Central memory CD8-positive, alpha-beta T cell (primary cell): ENCODE measurements at places on chromosomes 2 and 18.

DNA sequence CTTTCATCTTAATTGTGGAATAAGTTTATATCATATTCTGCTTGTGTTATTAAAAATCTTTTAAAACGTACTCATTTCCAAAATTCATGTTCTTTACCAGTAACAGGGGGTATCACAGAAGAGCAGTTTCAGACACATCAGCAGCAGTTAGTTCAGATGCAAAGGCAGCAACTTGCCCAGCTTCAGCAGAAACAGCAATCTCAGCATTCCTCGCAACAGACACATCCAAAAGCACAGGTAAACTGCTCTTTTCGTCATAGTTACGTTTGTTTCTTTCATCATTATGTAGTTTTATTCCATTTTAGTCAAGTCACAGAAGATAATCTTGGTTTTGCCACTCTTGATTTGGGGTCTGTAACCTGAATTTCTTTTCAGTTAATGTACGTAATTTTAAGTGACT lies 93.5 kb upstream of the KIF5C start:
- no peak for DNase-seq

DNA sequence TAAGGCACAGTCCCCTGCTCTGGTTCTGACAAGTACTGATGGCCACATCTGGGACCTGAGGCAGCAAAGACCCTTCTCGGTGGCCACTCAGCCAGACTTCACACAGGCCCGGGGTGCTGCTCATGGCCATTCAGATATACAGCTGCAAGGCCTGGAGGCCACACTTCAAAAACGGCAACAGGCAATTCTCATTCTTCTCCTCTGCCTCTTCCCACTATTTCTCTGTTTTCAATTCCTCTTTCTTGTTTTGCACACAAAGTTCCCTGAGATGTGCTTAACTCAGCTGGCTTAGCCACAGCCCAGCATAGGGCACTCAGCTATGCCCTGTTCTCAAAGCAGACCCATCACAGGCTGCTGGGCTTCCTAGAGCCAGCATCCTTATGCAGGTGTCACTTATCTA lies 29.9 kb downstream of the PTPN18 start:
- DNase-seq, result no peak

DNA sequence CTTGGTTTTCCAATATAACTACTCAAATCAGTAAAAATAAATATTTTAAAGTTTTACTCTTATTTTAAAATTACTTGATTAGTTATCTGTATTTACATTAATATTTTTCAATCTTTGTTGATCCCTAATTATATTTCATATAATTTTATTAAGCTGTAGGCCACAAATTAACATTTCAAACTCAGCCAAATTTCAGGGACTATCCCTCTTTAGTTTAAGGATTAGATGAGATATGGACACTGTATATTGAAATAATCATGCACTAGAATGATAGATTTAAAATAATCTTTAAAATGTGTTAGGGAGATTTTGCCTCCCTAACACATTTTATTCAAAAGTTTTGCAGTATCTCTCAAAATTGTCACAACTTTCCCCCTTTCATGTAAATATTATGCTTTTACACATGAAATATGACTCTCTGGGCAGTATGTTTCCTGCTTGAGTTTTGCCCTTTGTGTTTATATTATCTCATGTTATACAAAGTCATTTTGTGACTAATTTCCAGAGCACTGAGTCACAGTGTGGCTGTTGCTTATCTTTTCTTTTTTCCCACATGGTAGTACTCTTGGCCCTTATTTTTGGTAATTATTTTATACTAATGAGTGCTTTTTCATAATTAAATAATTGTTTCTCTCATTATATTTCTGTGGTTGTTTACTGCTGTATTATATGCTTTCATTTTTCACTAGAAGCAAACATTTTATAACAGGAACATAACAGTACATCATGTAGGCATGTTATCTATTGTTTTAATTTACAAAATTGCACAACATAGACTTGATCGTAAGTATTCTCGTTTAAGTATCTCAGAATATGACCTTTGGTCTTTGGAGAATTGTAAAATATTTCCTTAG lies 1.2 kb downstream of the TFPI start:
- DNase-seq, result no peak

DNA sequence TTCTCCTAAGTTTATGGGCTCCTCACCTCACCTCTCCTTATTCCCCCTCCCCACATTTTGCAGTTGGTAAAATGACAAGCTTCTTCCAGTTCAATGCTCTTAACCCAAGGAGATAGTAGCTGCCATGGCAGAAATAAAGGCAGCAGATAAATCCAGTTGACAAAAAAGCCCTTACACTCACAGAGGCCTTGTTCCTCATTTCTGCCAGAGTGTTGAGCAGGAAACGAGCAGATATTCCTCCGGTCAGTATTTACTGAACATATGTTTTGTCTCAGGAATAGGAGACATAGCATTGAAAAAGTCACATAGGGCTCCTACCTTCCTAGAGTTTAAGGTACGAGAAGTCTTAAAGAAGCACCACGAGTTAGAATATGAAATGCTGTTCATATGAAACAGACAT lies 493.7 kb upstream of the TNP1 start:
- DNase-seq, result no peak

DNA sequence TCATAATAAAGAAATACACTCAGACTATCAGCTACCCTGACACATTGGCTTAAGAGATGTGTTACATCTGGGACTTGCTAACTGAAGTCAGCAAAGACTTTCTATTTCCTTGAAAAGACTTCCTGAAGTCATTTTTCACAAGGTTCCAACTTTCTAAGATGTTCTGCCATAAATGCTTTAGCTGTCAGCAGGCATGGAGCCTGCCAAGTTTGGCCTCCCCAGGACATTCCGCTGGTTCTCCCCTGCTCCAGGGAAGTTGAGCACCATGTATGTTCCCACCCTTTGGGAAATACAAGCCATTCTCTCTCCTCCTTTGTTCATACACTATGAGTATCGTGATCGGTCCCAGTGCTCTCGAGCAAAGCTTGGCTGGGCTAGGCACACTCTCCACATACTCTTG lies 202.7 kb upstream of the CCDC68 start:
- no peak for DNase-seq

GRCh38 chr2:177242121-177242987 lies 22.2 kb downstream of the NFE2L2 start:
- DNase-seq, result no peak

- DNase-seq, result no peak
Measured at GRCh38 chr2:105432044-105432399, 33.2 kb upstream of the FHL2 start.

GRCh38 chr2:146251328-146251727 lies 1593.5 kb upstream of the ACVR2A start:
- DNase-seq, result no peak

GRCh38 chr18:63002305-63002704 lies 287.0 kb downstream of the PHLPP1 start:
- no peak for DNase-seq

GRCh38 chr2:135190799-135191198 lies 138.7 kb downstream of the RAB3GAP1 start:
- no peak for DNase-seq

GRCh38 chr2:189899101-189899500 lies 114.9 kb downstream of the PMS1 start:
- no peak for DNase-seq

DNA sequence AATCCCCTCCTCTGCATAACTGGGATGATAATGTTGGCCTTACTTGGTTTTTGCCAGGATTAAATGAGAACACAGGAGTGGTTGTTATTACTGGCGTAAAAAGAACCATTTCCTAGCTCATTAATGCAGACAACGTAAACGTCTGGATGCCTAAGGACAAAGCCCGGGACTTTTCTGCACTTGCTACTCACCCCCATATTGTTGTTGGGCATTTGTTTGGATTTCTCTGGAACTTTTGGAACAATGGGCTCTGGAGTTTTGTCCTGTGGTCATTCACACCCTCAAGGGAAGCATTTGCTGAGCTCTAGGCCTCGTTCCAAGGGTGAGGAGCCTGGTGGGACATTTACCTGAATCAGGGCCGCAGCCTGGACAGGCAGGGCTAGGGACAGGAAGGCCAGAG lies 76.0 kb downstream of the HS1BP3 start:
- DNase-seq, result no peak

DNA sequence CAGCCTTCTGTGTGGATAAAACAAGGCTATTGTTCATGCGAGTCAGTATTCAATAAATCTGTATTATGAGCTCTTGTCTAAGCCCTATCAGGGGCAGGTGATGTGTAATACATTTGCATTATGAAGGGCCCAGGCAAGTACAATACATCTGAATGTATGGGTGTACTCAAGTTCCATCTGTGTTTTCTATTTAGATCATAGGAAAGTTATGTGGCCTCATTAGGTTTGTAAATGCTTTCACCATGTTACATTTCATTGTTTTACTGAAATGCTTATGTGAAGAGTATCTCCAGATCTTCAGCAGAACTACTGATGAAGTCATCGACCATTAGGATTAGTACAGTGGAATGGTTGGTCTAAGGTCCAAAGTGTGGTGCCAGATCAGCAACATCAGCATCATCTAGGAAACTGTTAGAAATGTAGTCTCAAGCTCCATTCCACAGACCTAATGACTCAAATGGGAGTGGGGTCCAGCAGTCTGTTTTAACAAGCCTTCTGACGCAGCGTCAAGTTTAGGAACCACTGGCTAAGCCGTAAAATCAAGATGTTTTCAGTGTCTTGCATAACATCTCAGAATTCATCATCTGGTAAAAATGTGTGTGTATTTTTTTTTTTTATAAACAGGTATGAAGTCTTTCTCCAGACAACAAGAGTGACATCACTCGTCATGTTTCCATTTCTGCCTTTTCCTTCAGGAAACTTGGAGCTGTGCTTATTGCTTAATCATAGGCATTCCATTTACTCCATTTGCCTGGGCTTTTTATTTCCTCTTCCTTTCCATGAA lies 80.5 kb downstream of the LYPD6 start:
- DNase-seq, result no peak

GRCh38 chr2:115303-115702 lies 69.0 kb upstream of the FAM110C start:
- DNase-seq, result no peak

- no peak for DNase-seq
Measured at GRCh38 chr2:45851111-45851510, 199.6 kb downstream of the PRKCE start.

DNA sequence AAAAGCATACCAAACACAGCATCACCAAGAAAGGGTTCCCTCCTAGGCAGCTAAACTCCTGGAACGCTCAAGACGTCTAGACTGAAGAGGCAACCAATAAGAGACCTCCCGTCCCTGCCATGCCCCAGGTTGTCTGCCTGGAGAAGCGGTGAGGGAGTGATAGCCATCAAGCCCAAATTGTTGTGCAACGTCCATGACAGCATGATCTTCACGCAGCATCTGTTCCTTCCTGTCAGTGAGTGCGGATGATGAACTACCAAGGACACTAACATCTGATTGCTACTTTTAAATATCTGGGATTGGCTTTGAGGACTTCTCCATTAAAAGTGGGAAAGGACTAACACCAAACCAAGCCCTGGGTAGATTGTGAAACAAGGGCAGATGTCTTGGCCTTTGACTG lies 149.7 kb downstream of the TXNL1 start:
- no peak for DNase-seq

DNA sequence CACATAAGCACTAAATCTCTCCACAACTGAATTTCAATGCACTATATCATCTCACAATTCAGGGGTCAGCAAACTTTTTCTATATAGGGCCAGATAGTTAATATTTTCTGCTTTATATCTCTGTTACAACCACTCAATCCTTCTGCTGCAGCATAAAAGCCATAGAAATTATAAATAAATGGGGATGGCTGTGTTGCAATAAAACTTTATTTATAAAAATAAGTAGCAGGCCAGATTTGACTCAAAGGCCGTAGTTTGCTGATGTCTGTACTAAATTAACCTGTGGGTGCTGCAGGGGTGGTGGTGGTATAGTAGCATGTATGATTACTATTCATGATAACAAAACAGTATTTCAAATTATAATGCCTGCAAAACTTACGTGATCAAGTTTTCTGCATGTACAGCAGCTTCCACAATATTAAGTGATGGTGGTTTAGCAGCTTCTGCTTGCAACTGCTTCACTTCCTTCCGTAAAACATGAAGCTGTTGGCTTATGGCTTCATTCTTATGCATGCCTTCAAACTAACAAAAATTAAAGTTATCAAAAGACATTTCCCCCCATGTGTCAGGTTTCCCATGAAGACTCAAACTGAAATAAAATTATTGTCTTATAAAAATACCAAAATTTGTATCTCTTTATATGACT lies 64.1 kb downstream of the SIGLEC15 start:
- no peak for DNase-seq

DNA sequence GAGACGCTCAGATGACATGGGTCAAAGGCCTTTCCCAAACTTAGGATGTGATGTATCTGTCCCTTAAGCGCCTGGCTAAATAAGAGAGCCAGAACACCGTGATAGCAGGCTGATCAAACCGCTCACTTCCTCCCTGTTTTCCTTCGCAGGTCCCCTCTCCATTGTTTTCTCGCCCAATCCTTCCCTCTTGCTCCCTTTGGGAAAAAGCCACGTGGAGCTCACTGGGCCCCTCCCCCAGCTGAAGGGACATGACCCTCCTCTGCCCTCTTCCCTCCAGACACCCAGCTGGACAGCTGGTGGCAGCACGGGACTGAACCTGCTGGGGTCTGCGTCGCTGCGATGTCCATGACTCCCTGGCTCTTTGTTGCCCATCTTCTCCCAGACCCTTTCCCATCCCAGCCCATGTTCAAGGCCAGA lies 201.7 kb downstream of the TNS1 start:
- DNase-seq, result no peak

DNA sequence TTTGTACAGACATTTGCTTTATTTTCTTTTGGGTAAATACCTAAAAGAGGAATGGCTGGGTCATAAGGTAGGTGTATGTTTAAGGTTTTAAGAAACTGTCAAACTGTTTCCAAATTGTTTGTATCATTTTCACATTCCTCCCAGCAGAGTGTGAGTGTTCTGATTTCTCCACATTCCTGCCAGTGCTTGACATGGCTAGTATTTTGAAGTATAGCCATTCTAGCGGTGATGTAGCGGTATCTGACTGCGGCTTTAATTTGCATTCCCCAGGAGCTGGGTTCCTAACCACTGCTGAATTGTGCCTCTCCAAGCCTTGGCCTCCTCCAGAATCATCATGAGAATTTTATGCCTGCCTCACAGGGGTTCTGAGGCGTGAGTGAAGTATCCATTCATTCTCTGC lies 61.8 kb upstream of the ARL4C start:
- DNase-seq, result no peak

DNA sequence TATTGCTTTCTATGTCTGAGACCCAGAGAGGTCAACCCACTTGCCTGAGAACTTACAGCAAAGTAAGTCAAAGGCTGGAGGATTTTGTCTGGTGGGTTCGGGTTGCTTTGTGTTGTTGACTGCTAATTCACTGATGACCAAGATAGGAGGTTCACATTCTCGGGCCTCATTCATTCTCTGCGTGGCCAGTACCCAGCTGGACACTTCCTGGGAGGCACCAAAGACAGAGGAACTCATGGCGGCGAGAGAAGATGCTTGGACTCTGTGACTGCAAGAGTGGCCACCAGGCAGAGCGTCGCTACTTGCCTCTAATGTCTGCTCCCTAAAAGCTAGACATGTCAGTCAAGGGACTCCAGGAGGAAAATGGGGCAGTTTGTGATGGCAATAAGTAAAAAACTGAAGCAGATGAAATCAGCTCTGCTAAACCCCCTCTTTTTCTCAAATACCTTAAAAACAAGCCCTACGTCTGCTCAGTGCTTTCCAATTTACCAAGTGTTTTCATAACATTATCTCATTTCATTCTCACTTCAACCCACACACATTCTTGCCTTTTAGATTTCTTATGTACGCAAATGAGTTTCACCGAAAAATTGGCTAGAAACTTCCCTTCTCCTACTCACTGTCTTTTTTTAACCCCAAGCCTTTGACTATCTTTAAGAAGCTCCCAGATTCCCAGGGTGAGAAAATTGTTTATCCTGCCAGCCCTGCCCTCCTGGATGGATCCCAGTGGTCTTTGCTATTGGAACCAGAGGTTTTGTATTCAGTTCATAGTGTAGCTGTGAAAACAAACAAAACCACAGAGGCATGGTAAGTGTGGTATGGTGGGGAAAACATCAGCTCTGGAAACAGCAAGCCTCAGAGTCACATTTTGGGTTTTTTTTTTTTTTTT lies 4.9 kb upstream of the LBH start:
- DNase-seq, result no peak
